ENCODE measurements at places on chromosomes 4 and X.

- no peak for DNase-seq
Measured at GRCh38 chr4:121995790-121996537, 44.1 kb upstream of the TRPC3 start.

DNA sequence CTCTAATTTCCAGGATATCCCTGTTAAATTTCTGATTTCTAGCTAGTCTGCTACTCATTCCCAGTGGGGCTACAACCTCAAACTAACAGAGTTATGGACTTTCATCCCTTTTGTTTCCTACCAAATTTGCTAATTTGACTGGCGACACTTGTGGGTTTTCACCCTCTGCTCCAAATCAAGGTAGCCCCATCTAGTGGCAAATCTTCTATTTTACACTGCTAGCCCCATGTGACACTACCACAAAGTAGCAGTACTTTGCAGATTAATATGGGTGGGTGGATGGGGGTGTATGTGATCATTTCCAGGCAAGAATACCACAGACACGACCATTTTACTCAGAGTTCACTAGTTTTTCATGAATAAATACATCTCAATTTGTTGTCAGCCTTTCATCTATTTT lies 150.3 kb downstream of the MSL3 start:
- DNase-seq, result no peak

GRCh38 chr4:12409507-12410190 lies 981.0 kb upstream of the HS3ST1 start:
- DNase-seq, result no peak

DNA sequence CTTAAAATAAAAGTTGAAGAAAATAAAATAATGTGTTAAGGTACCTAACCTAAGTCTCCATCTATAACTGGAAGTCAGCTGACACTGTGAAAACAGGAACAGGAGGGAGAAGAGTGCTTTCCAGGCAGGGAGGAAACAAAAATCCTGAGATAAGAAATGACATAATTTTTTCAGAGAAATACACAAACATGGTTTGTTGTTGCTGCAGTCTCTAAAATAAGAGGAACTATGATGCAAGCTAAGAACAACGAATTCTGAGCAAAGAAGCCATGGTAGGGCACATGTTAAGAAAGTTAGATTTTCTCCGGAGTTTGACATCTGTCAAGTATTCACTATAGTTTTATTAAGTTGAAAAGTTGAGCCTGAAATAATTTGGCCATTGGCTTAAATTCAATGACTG lies 26.9 kb downstream of the PAPSS1 start:
- no peak for DNase-seq

DNA sequence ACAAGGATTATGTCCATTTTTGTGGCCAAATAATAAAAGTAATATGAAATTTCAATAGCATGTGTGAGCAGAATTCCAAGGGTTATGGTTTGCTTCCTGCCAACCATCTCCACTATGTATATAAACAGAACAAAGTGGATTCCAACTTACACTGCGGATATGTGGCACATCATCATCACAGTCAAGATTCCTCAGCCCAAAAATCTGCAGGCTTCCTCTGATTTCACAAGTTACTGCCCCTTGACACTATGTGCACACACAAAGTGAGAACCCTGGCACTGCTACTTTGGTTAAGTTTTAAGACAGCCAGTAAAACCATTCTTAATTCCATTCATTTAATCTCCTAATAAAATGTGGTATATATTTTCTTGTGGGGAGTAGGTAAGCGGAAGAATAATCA lies 76.4 kb downstream of the LEF1 start:
- DNase-seq, result no peak

- DNase-seq, result no peak
Measured at GRCh38 chr4:7918981-7919380, 20.7 kb downstream of the AFAP1 start.

DNA sequence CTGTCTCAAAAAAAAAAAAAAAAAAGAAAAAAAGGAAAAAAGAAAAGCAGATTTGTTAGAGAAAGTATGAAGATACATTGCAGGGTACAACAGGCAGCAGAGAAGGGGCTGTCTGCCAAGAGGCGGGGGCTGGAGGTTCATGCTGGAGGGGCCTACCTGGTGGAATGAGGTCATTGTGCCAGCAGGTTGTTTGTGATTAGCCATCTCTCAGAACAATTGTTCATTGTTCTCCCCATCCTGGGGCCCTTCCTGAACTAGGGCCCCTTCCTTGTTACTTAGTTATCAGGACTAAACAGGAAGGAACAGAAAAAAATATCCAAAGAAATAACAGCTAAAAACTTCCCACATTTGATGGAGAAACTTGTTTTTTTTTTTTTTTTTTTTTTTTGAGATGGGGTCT lies 14.0 kb upstream of the GPKOW start:
- DNase-seq, result no peak

DNA sequence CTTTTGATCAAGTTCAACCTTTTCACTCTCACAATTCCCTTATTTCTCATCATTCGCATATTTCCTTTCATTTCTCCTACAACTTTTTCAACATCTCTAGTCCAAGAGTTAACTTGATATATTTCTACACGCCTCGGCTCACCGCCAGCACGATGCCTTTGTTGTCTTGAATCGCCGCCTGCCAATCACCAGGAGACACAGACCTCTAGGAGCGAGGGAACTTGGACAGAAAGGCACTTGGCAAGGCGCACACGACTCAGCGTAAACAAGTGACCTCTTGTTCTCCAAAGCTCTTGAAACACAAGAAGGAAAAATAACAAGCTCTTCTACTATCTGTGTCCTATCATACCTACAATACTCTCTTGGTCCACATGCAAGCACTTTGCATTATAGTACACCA lies 27.1 kb upstream of the RBMX start:
- no peak for DNase-seq

- DNase-seq, result peak; percentile 98
Measured at GRCh38 chr4:2241410-2242353, at the start of the genes HAUS3 and POLN. Gene HAUS3 (minus strand): TSS chr4:2242121. CDS start chr4:2240946, 1,175 bp downstream. Gene POLN (minus strand): TSS chr4:2242121. CDS start chr4:2229231, 12,890 bp downstream.

DNA sequence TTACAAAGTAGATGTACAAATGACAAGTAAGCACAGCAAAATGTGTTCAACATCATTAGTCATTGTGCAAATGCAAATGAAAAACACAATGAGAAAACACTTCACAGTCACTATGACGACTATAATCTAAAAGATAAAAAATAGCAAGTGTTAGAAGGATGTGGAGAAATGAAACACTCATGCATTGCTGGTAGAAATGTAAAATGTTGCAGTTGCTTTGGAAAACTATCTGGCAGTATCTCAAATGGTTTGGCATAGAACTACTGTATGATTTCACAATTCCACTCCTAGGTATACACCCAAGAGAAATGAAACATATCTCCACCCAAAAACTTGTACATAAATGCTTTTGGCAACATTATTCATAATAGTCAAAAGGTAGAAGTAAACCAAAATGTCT lies 459.7 kb upstream of the TRAM1L1 start:
- no peak for DNase-seq

GRCh38 chrX:37776987-37777325 lies 2.9 kb upstream of the CYBB start:
- DNase-seq, result no peak

DNA sequence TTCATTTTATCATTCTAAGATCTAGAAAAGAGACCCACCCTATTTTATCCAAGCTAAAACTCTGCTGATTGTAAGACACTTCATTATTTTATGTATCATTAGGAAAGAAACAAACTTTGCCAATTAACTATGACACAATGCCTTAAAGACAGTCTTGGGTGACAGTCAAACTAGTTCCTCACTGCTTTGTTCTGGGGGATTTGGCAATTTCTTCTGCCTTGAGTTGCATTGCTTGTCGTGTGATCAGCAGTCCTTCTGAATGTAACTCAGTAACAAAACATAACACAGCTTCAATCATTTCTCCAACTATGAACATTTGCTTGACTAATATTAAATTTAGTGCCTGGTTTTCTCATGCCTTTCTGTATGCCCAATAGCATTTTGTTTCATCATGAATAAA lies 577.9 kb upstream of the DIPK2B start:
- DNase-seq, result no peak

GRCh38 chrX:53685711-53686110 lies 808 bp downstream of the HUWE1 start:
- no peak for DNase-seq

DNA sequence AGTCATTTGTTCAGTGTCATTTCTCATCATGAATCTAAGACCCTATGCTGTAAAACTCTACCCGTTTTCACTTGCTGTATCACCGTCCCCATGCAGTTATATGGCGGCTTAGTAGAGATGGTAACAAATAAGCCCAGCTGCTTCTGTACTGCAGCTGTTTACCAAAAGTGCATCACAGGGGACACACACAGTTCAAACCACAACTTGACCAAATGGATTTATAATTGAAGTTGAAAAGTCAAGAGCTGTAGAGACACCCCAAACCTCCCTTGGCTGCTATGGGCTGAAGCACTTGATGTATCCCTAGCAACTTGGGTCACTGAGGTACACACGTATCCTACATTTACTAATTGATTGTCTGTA lies 219.0 kb upstream of the FGF13 start:
- no peak for DNase-seq

DNA sequence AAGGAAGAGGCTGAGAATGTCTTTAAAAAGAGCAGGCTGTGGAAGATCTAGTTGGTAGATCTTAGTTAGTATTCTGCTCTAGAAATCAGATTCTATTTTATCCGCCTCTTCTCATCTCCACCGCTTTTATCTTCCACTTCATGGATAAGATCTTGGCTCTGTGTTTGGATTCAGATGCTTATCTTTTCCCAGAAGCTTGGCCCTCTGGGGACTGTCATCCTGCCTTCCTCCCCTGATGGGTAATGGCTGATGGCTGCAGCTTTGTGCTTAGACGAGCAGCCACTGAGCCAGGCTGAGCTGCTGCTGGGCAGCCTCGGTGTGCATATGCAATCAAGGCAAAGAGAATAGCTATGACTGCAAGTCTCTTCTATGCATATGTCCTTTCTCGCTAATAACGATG lies 23.5 kb downstream of the TRIML1 start:
- DNase-seq, result no peak

DNA sequence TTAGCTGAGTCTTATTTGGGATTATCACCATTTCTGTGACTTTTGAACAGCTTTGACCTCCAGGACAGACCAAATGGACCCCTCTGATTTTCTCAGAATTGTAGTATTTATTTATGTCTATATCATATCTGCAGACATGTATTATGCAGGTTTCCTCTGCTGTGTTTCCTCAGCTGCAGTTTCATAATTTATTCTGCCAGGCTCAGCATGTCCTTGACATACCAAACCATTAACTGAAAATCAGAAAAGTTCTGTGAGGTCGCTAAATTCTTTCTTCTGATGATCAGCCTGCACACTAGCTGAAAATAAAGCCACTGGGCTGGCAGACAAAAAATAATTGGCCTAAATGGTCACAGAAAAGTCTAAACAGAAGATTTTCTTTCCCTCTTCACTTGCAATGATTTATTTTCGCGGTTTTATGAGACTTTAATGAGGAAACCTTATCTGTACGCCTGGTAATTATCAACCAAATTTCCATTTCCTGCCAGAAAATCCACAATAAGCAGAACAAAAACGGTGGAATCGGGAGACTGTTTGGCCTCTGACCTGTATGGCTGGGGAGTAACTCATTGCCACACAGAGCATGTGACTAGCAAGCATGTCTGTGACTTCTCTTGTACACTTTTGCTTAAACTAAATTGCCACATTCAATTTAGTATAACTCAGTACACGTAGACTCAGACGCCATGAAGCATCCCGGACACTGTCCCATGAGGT lies 150.9 kb downstream of the ENPP6 start:
- DNase-seq, result no peak

DNA sequence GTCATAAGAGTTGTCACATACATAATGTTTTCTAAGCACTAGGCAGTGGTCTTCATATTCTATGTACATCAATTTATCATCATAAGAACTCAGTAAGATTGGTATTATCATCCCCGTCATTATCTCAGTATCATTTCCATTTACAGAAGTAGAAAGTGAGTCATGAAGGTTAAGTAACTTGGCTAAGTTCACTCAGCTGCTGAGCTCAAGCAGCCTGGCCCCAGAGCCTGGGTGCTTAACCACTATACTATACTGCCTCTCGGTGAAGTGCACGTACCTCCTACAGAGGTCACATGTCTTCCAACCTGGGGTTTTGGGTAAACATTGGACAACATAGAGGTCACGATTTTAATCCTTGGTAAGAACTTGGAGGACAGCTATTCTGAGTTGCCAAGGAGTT lies 161.5 kb upstream of the GATB start:
- no peak for DNase-seq

DNA sequence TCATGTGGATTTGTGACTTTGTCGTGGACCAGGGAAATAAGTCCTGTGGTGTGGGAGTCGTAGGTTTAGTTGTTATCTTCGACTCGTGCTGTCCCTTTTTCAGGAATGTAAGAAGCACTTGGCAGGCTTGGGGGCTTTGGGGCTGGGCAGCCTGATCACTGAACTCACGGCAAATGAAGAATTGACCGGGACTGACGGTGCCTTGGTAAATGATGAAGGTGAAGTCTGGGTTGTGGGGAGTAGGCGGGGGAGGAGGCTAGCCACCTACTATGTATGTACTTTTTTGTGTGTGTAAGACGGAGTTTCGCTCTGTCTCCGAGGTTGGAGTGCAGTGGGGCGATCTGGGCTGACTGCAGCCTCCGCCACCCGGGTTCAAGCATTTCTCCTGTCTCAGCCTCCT lies 1.2 kb downstream of the TAF1 start:
- no peak for DNase-seq

DNA sequence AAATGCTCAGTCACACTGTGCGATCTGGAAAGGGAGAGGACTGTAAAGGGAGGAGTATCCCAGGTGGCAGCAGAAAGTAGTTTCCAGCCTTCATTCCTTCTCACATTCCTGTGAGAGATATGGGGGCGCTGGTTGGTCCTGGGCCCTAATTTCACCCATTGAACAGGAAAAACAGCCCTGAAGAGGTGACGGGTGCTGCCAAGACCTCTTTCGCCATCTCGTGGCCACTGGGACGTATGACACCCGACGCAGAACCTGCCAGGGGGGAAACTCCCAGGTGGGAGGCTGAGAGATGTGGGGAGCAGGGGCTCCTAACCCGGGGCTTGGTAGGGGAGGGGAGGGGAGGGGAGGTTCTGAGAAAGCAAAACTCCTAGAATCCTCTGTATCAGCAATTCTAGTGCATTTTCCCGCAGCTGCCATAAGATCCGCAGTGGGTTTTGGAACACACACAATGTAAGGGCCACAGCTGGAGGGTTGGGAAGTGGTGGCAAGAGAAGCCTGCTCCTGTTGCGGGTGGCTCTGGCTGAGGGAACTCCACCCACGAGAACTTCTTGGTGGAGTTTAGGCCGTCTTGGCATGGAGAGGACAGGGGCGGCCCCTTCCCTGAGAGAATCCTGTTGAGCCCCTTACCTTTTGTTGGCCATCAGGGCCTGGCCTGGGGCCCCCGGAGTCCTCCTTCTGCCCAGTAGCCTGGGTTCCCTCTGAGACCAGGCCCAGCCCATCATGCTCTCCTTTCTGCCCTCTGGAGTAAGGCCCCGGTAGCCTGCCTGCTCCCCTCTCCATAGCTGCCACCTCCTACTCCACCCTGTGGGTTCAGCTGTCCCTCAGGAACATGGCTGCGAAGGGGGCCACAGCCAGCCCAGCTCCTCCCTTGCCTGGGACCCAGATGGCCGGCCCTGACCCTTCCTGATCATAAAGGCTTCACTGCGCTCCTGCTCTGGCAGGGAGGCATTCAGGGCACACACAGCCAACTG lies 134.1 kb downstream of the OR13H1 start:
- peak; percentile 17 for DNase-seq

GRCh38 chr4:3323071-3323481 lies 30.3 kb downstream of the RGS12 start:
- no peak for DNase-seq
